Thoracic aorta (tissue), 2 donors: ENCODE measurements at places on chromosomes 1 and 21.

- no peak for DNase-seq
These were observed 1.4 kb downstream of the S100A6 start for GRCh38 chr1:153534226-153534924.

DNA sequence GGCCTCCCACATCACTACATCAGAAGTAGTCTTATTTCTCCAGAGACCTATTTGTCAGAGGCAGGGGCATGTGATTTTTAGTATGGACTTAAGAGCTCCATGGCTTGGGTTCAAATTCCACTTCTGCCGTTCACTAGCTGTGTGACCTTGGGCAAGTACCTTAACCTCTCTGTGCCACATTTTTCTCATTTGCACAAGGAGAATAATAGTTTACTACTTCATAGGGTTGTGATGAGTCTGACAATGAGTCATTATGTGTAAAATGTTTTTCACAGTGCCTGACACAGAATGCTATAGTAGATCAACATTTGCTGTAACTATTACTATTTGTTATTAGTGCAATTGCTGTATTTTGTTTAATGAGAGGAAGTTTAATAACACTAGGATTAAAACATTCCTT, 200.6 kb downstream of the PRDM2 start:
- DNase-seq = no peak

DNA sequence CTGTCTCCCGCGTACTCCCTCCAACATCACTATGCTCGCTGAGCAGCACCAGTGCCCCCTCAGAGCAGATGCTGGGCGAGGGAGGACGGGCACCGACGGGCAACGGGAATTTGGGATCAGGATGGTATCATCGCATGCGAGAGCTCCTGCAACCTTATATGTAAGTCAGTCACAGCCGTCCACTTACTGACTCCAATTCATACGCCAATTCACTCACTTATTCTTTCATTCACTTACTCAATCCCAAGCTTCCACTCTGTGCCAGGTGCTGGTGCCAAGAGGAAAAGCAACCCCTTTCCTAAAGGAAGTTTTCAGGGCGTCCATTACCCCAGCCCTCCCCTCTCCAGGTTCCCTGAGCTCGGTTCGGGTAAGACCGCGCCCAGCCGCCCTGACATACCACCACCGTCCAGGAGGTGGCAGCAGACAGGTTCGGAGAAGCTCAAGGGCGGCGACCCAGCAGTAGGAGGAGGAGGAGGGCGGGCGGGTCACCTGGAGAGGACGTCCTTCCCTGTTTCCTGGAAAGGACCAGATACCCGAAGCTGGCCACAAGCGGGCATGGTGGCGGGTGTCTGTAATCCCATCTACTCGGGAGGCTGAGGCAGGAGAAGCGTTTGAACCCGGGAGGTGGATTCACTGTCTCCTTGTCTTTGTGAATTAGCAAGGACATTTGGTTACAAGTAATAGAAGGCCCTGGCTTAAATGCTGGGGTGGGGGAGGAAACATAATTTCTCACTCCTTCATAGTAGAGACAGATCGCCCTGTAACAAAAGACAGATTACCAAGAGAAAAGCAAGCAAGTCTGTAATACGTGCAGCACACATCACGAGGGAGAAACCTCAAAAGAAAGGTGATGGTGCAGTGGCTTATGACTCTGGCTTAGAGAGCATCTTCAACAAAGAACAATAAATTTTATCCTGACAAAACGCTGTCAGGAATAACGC, 7.6 kb upstream of the IL22RA1 start:
- peak; percentile 65 for DNase-seq

DNA sequence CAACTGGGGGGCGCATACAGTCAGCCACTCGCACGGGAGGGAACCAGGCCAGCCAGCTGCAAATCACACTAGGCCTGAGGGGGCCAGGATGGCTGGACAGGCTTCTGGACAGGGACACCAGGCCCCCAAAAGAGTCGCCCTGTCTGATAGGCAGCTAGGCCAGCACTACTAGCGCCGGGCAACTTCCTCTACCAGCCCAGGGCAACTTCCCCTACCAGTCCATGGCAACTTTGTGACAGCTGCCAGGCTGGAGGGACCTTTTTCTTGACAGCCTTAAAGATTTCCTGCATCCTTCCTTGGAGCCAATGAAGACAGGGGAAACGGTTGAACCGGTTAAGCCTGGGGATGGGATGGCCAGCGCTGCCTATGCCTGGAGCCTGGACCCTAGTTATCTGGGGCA, 5.1 kb downstream of the IFFO2 start:
- DNase-seq = no peak

DNA sequence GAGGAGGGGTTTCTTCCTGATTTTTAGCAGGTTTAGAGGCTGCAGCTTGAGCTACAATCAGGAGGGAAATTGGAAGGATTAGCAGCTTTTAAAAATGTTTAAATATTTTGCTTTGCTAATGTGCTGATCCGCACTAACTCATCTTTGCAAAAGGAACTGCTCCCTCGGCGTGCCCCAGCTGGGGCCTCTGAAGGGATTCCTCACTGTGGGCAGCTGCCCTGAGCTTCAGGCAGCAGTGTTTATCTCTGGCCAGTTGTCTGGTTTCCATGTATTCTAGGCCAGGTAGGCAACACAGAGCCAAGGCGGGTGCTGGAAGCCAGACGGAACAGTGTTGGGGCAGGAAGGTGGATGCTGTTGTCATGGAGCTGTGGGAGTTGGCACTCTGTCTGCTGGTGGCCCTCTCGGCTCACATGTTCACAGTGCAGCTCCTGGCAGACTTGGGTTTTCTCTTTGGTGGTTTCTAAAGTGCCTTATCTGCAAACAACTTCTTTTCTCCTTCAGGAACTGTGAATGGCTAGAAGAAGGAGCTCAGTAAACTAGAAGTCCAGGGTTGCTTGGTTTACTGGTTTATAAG, 18.9 kb downstream of the NECAP2 start:
- no peak for DNase-seq

GRCh38 chr1:52706136-52706670, 8.1 kb upstream of the COA7 start:
- DNase-seq = no peak

DNA sequence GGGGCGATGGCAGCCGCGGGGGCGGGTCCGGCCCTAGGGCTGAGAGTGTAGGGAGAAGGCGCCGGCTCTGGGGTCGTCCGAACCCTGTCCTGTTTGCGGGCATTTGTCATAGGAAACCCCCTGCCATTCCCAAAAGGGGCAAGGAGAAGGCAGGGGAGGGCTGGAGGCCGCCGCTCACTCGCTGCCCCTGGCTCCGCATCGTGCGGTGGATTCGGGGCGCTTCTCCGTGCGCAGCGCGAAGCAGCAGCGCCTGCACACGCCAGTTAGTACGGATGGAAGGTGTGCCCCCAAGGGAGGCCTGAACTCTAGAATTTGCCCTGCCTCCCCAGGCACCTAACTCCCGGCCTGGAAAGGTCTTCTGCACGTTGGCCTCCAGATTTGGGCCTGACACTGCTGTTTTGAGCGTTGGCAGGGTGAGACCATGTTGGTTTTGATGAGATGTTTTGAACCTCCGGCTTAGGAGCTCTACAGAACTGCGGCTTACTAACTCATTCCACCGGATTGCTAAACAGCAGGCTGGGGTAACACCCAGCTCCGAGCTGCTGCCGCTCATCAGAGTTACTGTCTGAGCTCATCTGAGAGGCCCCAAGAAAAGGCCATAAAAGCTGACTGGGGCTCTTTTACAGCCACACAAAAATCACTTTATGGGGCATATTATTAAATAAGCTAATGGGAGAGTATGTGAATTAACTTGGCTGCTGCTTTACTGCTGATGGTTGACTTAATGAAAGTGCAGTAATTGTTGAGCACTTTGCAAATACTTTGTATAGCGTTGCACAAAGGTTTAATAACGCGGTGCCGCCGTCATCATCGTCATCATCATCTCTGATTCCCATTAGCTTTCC, 987 bp downstream of the GPR137B start:
- DNase-seq = no peak

DNA sequence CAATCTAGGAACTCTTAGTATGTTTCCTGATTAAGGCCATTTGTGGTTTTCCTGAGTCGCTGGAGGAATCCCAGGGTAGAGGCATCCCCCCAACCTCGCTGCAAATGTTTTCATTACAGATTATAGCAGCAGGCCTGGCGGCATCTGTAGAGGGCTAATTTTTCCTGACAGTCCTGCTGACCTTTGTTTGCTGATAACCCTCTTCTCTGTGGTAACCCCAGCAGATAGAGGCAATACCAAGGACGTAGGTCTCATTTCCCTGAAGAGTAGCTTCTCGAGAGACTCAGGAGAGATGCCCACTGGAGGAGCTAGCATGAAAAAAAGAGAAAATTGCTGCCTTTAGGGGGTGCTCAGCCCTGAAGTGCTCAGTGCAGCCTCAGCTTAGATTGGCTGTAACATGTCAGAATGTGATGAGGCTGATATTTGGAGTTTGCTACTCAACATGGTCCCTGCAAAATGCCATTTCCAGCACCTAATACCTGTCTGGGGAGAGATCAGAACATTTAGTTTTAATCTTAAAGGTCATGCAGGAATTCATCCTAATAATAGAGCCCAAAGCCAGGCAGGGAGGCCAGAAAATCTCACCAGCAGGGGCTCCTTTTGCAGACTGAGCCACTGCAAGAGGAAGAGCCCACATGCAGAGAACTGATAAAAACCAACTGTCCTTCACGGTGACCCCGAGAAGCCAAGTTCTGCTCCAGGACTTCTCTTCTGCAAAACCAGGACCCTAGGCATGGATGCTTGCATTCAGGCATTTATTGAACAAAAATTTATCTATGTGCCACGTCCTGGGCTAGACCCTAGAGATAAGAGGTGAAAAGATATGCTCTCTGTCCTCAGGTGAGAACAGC, 184.5 kb downstream of the KAZN start:
- DNase-seq = no peak

GRCh38 chr1:183497218-183497617, 24.9 kb downstream of the SMG7 start:
- DNase-seq = no peak

DNA sequence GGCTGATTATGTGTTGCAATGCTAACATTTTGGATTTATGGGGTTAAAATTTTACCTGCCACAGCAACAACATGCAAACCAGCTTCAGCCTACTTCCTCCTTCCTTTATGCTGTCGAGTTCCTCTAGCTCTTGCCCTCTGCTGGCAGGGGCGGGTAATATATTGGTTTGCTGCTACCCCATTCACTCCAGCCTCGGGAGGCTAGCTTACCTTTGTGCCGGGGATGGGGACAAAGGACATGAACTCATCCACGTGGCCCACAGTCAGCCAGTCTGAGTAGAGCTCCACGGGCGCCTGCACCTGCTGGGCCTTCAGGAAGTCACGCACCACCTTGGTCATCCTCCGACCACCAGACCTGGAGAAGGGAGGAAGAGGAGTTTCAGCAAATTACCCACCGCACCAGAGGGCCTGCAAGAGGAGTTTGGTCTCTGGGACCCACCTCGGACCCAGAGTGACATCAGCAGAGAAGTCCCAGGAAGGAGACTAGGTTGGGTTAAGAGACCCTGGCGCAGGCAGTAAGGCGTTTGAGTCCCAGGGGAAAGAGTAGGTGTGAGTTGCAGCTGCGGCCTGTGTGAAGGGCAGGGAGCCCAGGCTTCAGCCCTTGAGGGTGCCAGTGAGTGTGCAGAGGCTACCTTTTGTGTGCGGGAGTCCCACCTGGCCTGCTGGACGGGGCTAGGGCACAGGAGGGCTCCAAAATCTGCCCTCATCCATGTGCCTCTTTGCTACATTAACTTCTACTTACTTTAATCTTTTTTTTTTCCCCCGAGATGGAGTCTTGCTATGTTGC, 21.8 kb upstream of the SDHB start:
- no peak for DNase-seq

GRCh38 chr1:109636201-109636952, 16.7 kb downstream of the AMPD2 start:
- DNase-seq = no peak

GRCh38 chr1:195740862-195741261, 867.4 kb downstream of the KCNT2 start:
- no peak for DNase-seq

DNA sequence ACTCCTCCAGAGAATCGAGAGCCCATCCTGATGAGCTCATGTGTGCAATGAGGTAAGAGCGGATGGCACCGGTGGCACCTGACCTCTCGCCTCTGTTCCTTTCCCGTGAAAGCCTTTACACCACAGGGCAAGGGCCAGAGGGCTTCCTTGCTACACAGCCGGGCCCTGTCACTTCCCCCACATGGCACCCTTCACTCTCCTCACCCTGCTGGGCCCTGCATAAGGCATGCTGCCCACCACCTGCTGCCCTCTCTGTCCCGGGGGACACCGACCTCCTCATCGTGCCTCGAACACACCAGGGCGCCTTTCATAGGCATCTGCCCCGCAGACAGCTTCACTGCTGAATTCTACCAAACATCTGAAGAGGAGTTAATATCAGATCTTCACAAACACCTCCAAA, 45.1 kb upstream of the C1orf174 start:
- no peak for DNase-seq

- DNase-seq = no peak
These were observed 54.7 kb upstream of the EPS8L3 start for GRCh38 chr1:109818271-109818987.

- DNase-seq = no peak
These were observed 417.9 kb downstream of the PTBP2 start for GRCh38 chr1:97139512-97139911.

DNA sequence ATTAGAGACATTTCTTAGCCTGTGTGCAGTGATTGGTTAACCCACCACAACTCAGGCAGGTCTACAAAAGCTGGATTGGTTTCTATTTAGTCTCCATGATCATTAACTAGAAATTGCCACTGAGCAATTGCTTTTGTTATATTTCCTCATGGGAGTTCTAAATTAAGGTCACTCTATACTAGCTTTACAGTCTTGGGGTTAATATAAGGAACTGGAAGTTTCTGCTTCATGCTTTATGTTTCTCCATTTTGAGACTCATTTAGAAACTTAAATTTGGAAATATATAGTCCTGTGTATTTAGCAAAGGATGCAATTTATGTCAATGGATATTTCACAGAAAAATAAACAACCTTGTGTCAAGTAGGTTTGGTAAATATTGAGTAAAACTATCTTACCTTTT, 137.5 kb downstream of the HLX start:
- no peak for DNase-seq

DNA sequence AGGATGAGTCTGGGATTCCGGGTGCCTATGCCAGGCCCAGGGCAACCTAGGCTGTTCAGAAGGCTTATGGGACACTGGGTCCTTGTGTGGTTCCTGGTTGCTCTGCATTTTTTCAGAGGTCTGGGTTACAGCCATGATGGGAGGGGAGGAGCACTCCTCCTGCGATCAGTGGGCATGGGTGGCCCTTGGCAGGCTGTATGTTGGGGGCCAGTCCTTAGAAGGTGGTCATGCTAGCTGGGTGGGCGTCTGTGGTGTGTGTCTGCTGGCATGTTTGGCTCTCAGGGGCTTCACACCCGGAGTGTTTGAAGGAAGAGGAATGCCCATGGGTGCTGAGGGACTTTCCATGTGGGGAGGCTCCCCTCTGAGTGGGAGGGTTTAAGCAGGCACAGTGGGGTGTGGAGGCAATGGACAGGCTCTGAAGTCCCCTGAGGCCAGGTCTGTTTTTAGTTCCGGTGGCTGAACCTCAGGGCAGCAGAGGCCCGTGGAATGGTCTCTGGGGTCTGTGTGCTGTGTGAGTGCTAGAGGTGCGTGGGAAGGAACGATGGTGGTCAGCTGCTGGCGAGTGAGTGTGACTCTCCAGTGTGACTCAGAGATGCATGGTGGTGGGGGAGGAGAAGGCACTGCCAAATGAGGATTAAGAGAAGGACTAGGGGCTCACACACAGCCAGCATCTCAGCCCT, 25.3 kb downstream of the CACNA1E start:
- DNase-seq = no peak
